ENCODE measurements at places on chromosomes 1 and 21.
A peak's percentile ranks its signal among the peaks of the same experiment; 100 is the strongest.

GRCh38 chr1:78911956-78912880 lies 94.3 kb downstream of the ADGRL4 start:
- DNase-seq = no peak

DNA sequence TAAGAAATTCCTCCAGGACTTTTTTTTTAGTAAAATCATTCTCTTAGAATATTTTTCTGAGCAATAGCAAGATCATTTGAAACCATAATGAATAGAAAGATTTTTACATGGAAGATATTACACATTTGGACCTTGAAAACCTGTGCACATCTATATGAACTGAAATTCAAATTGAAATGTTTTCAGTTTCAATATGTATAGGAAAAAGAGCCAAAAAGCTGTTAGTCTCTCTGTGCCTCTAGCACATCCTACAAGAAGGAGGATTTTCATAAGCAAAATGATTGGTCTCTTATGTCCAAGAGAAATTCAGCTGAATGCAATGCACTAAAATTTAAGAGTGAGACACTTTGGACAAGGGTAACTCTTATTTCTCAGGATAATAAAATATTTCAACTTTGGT lies 8.2 kb downstream of the HMCN1 start:
- DNase-seq = no peak

GRCh38 chr1:3651930-3652547 lies at the start of gene TP73:
Gene TP73, plus strand, starts transcription at chr1:3652516. Its CDS starts 29,850 bp downstream, at chr1:3682366.
- DNase-seq = no peak

GRCh38 chr1:11523261-11523660 lies 44.3 kb downstream of the DISP3 start:
- DNase-seq = no peak

DNA sequence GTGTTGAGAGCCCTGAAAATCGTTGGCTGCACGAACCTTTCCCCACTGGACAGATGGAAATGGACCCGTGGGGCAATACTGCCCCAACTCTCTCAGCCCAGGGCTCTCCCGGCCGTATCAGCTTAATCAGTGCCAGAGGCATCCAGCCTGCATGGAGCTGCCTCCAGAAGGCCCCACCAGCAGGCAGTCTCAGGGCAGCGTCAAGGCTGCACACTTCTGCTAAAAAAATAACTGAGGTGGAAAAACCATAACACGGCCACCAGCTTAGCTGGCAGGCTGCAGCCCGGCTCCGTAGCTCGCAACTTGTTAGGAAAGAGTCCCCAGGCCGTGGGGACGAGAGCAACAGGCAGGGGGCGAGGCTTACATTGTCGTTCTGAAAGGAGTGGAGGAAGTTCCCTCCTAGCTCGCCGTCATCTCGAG lies 27.9 kb downstream of the MRPL37 start:
- DNase-seq = no peak

GRCh38 chr1:232624546-232625281 lies 5.2 kb downstream of the SIPA1L2 start:
- no peak for DNase-seq

DNA sequence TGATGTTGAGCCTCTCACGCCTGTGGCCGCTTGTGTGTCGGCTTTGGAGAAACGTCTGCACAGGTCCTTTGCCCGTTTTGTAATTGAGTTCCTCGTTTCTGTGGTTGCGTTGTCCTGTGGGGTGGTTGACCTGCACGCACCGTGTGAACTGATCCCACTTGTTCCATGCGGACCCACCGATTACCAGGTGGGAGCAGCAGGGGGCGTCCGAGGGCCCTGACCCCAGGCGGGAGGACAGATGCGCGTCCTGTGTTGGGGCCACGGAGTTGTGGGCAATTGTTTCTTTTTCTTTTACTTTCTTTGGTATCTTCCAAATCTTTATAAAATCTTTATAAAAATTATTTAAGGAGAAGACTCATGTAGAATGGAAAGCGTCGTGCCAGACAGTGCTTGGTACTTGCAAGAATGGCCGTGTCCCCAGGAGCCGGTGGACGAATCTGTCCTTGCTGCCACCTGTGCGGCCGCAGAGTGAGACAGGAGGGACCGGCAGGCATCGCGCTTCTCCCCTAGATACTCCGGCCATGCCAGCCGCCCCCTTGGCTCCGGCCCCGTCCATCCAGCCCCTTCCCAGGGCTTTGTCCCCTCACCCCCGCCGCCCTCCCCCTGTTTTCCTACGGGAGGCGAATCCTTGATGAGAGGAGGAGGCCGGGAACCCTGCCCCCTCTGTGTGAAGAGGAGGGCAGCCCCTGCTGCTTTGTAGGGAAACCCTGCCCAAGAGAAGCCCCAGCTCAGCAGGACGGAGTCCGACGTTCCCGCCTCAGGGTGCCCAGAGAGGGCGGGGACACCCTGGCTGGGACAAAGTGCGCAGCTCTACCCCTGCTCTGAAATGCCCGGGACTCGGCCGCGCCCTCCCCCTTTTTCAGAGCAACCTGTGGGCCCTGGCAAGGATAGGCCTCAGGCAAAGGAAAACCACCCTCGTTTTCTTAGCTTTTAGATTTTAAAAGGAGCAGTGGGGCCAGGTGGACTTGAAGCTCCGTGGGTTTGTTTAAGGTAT lies 41.7 kb downstream of the PRKCZ start:
- DNase-seq = peak; percentile 10

DNA sequence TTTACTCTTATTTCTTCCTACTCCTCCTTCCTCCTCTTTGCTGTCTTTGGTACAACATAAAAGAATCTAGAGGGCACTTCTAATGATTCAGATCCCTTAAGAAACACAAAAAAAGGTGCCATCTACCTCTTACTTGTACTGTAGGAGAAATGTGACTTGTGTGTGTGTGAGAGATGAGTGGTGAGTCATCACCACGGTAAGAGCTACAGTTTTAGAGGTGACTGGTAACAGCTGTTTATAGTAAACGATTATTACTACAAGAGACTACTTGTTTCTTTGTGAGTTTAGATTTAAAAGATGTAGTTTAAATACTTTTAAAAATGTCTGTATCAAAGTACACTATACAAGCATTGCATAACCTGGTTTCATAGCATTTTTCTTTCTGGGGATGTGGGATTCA lies 40.4 kb downstream of the SLC35D1 start:
- peak; percentile 37 for DNase-seq

GRCh38 chr1:2018217-2019171 lies 651 bp upstream of the GABRD start:
- no peak for DNase-seq

DNA sequence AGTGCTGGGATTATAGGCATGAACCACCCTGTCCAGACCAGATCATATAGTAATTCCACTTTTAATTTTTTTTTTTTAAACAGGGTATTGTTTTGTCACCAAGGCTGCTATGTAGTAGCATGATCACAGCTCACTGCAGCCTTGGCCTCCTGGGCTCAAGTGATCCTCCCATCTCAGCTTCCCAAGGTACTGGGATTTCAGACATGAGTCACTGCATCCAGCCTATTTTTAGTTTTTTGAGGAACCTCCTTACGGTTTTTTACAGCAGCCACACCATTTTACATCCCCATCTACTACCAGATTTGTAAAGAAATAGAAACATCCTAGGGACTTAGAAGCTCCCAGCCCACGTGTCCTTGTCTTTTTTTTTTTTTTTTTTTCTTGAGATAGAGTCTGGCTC lies 24.0 kb downstream of the L1TD1 start:
- no peak for DNase-seq

DNA sequence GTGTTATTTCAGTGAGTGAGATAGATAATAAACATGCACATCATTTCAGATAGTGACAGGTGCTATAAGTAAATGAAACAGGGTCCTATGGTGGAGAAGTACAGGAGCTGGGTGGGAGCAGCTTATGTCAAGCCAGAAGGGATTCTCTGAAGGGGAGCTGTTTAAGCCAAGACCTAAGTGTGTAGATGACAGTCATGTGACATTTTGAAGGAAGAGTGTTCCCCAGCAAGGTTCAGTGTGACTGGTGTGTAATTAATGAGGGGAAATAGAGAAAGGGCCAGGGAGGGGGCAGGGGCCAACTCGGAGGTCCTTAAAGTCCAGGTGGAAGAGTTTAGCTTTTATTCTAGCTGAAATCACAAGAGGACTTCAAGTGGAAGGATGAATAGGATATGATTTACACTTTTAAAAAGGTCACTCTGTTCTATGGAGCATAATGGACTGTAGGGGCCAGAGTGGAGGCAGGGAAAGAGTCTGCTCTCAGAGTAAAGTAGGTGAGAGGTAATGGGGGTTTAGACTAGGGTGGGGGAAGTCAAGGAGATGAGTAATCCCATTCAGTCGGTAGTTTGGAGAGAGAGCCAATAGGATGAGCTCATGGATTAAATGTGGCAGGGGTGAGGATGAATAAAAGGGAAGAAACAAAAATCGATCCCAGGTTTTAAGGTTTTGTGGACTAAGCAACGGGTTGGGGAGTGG lies 243.1 kb downstream of the CACNA1E start:
- DNase-seq = no peak

DNA sequence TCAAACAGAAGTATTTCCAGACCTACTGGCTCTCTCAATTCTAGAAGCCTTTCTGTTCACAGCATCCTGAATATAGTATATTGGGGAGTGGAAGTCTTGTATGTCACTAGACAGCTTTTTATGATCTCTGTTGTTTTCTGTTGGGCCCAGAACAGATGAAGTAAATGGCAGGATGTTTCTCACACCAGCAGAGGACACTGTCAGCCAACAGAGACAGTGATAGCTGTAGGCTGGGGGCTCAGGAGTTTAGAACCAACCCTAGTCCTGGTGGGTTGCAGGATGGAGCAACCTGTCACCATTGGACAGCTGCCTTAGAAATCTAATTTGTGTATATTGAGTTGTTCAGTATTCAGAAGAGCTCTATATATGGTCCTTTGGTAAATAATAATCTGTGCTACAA lies 16.9 kb downstream of the AGO1 start:
- DNase-seq = no peak

GRCh38 chr1:45512641-45513054 lies 9.0 kb downstream of the PRDX1 start:
- peak; percentile 35 for DNase-seq

GRCh38 chr1:210525716-210526454 lies 197.2 kb downstream of the HHAT start:
- no peak for DNase-seq

GRCh38 chr1:234111458-234112142 lies 207.1 kb downstream of the SLC35F3 start:
- no peak for DNase-seq

DNA sequence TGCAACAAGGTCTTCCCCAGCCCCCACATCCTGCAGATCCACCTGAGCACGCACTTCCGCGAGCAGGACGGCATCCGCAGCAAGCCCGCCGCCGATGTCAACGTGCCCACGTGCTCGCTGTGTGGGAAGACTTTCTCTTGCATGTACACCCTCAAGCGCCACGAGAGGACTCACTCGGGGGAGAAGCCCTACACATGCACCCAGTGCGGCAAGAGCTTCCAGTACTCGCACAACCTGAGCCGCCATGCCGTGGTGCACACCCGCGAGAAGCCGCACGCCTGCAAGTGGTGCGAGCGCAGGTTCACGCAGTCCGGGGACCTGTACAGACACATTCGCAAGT lies 3.8 kb downstream of the ZBTB18 start:
- DNase-seq = no peak

- no peak for DNase-seq
Observed at GRCh38 chr1:6745073-6745472, 40.2 kb upstream of the CAMTA1 start.

All from T-helper 1 cell (primary cell).